ENCODE measurements at places on chromosomes 7 and 10.

DNA sequence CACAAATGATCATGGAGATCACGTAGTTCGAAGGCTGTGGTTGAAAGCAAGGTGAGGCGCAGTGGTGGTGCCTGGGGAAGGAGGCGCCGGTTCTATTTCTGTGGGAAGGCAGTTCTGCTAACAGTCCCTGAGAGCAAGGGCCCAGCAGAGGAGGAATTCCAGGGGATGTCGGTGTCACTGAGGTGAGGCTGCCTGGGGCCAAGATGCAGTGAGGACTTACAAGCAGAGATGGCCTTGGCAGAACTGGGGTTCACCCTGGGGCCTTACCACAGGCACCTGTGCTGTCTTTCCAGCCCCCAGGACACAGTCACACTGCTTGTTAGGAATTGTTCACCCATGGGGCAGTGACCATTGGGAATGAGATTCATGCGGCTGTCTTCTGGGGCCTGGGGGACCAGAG is 26.7 kb downstream of the GBX1 start:
- no peak for DNase-seq

DNA sequence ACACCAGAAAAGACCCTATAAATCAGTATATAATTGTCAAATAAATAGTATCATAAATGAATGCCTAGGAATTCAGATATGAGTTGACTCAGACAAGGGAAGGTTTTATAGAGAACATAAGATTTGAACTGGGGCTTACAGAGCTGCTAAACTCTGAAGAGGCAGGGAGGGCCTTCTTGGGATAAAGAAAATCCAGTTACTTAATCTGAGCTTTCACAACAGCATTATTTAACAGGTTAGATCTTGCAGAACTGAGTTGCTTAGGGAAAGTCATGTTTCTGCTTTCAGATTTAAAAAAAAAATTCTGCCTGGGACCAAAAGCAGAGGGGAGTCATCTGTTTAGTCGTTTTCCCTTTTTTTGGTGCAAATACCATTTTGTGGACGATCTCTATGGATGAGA is 594.8 kb upstream of the FZD8 start:
- DNase-seq, result no peak

GRCh38 chr10:132172091-132173066 is 14.4 kb upstream of the DPYSL4 start:
- no peak for DNase-seq

GRCh38 chr7:121714559-121715303 is 158.2 kb upstream of the PTPRZ1 start:
- DNase-seq, result peak; percentile 44

GRCh38 chr10:117138838-117139580 is 939 bp upstream of the VAX1 start:
- peak; percentile 74 for DNase-seq

GRCh38 chr7:15686295-15686956 is at the start of gene MEOX2:
MEOX2 (minus strand) TSS chr7:15686683; CDS start chr7:15686402, 281 bp downstream.
- peak; percentile 69 for DNase-seq

- DNase-seq, result no peak
These were observed 50.5 kb downstream of the CSGALNACT2 start for GRCh38 chr10:43188702-43189101.

DNA sequence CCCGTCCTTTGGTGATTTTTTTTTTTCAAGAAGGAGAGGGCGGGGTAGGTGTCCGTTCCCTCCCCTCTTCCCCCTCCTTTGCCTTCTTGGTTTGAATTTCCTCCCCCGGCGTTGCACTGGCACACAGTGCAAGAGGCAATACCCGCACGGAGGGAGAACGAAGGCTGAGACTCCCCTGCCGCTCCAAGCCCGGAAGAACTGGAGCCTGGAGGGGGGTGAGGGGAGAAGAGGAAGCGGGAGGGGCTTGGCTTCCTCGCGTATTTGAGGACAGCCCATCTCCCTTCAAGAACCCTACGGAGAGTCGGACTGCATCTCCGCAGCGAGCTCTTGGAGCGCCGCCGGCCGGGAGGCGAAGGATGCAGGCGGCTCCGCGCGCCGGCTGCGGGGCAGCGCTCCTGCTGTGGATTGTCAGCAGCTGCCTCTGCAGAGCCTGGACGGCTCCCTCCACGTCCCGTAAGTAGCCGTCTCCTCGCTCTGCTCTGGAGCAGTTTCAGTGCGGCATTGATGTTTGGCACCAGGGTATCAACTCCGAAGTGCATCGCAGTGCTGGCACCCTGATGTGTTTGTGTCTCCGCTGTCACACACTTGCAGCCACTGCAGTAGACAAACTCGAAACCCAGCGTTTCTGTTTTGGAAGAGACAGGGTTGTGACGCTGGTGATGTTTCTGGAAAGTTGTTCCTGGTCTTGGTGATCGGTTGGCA is at the start of gene CNTNAP2:
TSS of gene CNTNAP2 (plus strand) at position 281 of the 702 bp plus-strand sequence. CDS start at position 357, 76 bp downstream.
- DNase-seq, result peak; percentile 85

- DNase-seq, result no peak
These were observed 67.4 kb downstream of the VWC2 start for GRCh38 chr7:49840751-49841405.

DNA sequence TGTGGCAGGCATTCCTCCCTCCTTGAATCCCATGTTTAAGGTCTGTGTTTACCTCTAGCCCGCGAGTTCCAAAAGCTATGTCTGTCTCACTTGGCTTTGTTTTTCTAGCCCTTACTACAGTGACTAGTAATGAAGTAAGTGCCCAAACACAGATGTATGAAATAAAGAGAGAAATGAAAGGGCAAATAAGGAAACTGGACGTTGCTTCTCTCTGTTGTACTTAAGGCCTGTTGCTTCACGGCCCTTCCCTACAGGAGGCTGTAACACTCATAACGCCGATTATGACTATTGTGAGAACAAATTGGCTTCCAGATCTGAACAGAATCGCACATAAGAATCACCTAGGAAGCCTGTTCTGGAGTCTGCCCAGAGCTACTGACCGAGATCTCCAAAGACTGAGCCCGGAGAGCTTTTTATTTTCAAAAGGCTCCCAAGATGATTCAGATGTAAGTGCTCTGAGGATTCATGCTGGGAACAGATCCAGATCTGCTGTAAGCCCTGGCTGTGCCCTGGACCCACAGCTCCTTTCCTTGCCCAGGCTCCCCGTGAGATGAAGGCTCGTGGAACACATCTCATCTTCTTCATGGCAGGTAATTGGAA is 432.6 kb downstream of the SDK1 start:
- no peak for DNase-seq

DNA sequence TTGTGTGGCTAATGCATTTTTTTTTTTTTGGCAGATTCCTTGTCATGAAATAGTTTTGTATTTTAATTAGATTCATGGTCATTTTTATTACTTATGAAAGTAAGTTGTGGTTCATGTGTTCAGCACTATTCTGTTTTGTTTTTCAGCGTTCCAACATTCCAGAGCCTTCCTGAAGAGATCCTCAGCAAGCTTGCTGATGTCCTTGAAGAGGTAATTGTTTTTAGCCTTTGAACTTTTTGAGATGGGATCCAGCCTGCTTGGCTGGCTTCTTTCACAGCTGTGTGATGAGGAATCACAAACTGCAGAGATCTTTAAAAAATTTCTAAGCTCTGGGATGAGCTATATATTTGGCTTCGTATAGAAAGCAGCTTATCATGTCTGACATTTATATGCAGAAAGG is 208.0 kb upstream of the CSTF2T start:
- no peak for DNase-seq

DNA sequence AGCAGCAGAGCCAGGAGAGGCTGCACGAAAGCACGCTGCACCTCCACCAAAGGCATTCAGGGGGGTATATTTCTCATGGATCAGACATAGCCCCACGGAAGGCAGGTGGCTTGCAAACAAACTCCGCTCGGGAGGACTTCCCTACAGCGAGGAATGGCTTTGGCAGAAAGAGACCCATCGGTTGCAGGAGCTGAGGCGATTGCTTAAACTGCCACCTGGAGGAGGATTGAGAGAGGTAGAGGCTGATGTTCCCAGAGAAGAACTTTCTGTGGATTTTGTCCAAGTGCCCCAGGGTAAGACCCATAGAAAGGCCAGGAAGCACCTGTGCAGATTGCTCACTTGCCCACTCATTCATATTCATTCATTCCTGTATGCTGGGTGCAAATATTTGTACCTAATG is 89.1 kb downstream of the NEUROD6 start:
- DNase-seq, result peak; percentile 29

- DNase-seq, result peak; percentile 76
These were observed 642 bp downstream of the STK32C start for GRCh38 chr10:132306864-132307751.

DNA sequence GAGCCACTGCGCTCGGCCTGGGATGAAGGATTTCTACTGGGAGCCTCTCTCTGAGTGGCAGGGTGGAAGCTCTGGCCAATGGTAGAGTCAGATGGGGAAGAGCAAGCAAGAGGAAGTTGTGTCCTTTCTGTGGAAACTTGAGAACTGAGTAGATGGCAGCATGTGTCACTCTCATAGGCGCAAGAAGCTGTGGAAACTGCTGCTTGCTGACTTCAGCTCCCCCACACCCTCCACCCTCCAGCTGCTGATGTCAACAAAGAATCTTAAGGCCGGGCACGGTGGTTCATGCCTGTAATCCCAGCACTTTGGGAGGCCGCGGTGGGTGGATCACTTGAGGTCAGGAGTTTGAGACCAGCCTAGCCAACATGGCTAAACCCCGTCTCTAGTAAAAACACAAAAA is 39.8 kb upstream of the SRGN start:
- no peak for DNase-seq

GRCh38 chr10:89521368-89521767 is 14.0 kb downstream of the SLC16A12 start:
- no peak for DNase-seq

GRCh38 chr10:60465801-60466200 is 76.1 kb upstream of the ANK3 start:
- DNase-seq, result no peak

GRCh38 chr7:30973791-30974604 is 10.2 kb downstream of the GHRHR start:
- DNase-seq, result no peak

- DNase-seq, result no peak
These were observed 162.3 kb downstream of the SKIDA1 start for GRCh38 chr10:21363092-21363730.

DNA sequence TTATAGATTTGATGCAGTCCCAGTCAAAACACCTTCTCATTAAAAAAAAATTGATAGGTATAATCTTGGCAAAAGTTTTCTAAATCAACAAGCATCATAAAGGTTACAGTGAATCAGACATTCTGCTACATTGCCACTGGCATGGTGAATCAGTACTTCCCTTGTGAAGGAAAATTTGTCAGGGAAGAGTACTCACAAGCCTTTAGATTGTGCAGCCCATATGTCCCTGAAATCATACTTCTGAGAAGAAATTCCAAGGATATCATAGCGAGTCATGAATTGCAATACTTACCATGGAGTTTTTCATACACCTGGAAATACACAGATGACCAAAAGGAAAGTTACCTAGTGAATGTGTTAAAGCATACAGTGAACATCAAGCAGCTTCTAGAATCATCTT is 17.2 kb downstream of the VSTM2A start:
- DNase-seq, result no peak

- no peak for DNase-seq
These were observed 14.7 kb downstream of the CBLL1 start for GRCh38 chr7:107758667-107759066.

- no peak for DNase-seq
These were observed 14.2 kb downstream of the TFAM start for GRCh38 chr10:58399410-58399809.

- no peak for DNase-seq
These were observed 68.6 kb upstream of the KMT2C start for GRCh38 chr7:152504367-152504766.

- DNase-seq, result no peak
These were observed 847 bp downstream of the BTAF1 start for GRCh38 chr10:91924212-91925021.

DNA sequence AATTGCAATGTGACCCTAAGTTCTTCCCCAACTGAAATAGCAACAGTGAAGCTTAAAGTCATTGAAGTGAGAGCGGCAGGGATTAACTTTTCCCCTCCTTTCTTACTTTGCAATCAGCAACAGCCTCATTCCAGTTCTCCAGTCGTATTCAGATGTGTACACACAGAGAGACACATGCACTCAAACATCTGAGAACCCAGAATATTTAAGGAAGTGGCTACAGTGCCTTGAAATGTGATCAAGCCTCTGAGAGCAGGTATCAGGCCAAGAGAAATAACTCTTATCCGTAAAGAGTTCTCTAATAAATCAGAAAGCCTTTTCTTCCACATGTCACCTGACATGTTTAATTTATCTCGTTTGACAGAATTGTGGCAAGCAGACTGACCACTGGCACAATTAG is 388.9 kb upstream of the NPVF start:
- peak; percentile 24 for DNase-seq

Measured in neural progenitor cell (in vitro differentiated cells).